ENCODE measurements at places on chromosomes 16 and 17. TPM values are rescaled to one million over a fixed set of nuclear protein-coding genes. Genes with fewer than 3 reads are reported as not detected.
A peak's percentile ranks its signal among the peaks of the same experiment; 100 is the strongest.

GRCh38 chr16:56974549-56975300 lies 13.0 kb downstream of the CETP start:
- no peaks in the 10 kb centered on the region for H3K36me3 ChIP-seq
- H3K27ac ChIP-seq, result no peak overlapping the region
- DNase-seq, result no peak
- H3K4me3 ChIP-seq, result no peak overlapping the region

WFDC1 gene
- 0.76 TPM for total RNA-seq

GRCh38 chr16:1919327-1919998 lies 1.2 kb upstream of the HS3ST6 start:
- no peak overlapping the region for H3K4me3 ChIP-seq
- no peaks in the 10 kb centered on the region for H3K36me3 ChIP-seq
- no peak overlapping the region for H3K27ac ChIP-seq
- peaks cover 69% of the 10 kb centered on the region for H3K27me3 ChIP-seq

MYL4 gene
- not detected for total RNA-seq

GRCh38 chr17:19726631-19727376 lies 10.4 kb upstream of the SLC47A2 start:
- H3K36me3 ChIP-seq, result no peaks in the 10 kb centered on the region
- H3K27ac ChIP-seq, result peak overlapping the region; percentile 77
- no peaks in the 10 kb centered on the region for H3K27me3 ChIP-seq
- peak; percentile 57 for DNase-seq

GRCh38 chr16:76532188-76532973 lies 255.2 kb downstream of the CNTNAP4 start:
- H3K4me3 ChIP-seq, result no peak overlapping the region
- H3K36me3 ChIP-seq, result no peaks in the 10 kb centered on the region
- no peaks in the 10 kb centered on the region for H3K27me3 ChIP-seq
- H3K27ac ChIP-seq, result no peak overlapping the region
- no peak for DNase-seq

- DNase-seq, result peak; percentile 64
- H3K4me1 ChIP-seq, result peaks cover 19% of the 10 kb centered on the region
- no peaks in the 10 kb centered on the region for H3K36me3 ChIP-seq
- H3K27ac ChIP-seq, result peak overlapping the region; percentile 27
- H3K4me3 ChIP-seq, result no peak overlapping the region
Measured at GRCh38 chr17:40526668-40527067, 25.2 kb upstream of the TNS4 start.

DNA sequence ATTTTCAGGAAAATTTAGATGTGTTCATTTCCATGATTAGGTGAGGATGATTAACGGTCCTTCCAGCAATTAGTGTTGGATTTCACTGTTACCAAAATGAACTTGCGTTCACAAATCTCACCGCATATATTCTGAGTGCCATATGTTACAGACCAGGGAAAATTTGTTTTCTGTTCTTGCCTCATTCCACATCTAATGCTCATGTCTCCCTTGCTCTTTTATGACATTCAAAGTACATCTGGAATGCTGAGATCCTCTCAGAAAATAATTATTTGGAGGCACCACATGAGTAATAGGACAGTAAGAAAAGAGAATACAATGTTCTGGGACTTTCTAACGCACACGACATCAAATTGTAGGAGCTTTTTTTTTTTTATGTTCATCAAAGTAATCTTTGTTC lies 406.5 kb downstream of the SHISA9 start:
- no peak overlapping the region for H3K4me3 ChIP-seq
- no peaks in the 10 kb centered on the region for H3K27me3 ChIP-seq
- DNase-seq, result no peak
- H3K27ac ChIP-seq, result no peak overlapping the region
- no peaks in the 10 kb centered on the region for H3K36me3 ChIP-seq

BRICD5 gene
- 2.9 TPM for total RNA-seq

DNA sequence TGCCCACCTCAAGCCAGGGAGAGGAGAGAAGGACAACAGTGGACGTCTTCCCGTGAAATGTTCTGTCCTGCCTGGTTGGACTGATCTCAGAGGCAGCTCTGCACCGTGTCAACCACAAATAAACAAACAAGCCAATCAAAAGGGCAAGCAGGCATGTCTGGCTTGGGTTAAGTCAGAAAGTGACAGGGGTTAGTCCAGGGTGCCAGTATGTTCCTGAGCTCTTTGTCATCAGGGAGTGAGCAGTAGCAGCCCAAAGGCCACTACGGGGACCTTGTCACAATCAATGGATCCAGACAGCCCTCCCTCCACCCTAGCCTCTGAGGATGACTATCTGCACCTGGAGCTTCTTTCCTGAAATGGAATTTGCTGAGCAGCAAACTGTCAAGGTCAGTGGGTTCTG lies 35.0 kb downstream of the CNGB1 start:
- no peaks in the 10 kb centered on the region for H3K36me3 ChIP-seq
- H3K4me3 ChIP-seq, result no peak overlapping the region
- DNase-seq, result no peak
- H3K27ac ChIP-seq, result no peak overlapping the region
- no peaks in the 10 kb centered on the region for H3K27me3 ChIP-seq

CA4 gene
- total RNA-seq, result not detected

TMIGD1 gene
- total RNA-seq, result not detected

CHST4 gene
- not detected for total RNA-seq

DNA sequence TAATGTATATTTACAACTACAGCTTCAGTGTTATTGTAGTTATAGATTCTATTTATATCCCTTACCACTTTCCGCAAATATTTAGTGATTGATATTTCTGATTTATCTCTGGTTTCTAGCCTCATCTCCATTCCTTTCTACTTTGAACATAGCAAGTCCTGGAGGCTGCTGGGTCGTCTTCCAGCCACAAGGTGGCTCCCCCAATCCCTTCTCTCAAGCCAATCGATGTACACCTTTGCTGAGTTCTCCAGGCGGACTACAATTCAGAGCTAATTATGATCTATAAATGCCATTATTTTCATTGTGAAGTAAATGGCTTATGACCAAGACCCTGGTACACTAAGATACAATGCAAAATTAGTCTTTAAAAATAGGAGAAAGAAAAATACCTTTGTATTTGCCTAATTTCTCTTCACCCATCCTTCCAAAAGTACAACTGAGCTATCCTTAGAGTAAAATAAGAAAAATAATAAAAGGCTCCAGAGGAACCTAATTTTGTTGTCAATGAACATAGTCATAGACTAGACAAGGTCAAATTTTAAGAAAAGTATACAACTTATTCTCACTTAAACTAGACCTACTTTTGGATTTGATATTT lies 122.1 kb downstream of the SKAP1 start:
- no peaks in the 10 kb centered on the region for H3K36me3 ChIP-seq
- H3K27ac ChIP-seq, result no peak overlapping the region
- no peak overlapping the region for H3K4me3 ChIP-seq
- peaks cover 94% of the 10 kb centered on the region for H3K27me3 ChIP-seq
- H3K4me1 ChIP-seq, result no peaks in the 10 kb centered on the region

GRCh38 chr16:66494916-66495315 lies 55.0 kb downstream of the TK2 start:
- H3K4me3 ChIP-seq, result no peak overlapping the region
- no peak for DNase-seq
- no peaks in the 10 kb centered on the region for H3K4me1 ChIP-seq
- H3K27me3 ChIP-seq, result no peaks in the 10 kb centered on the region
- H3K36me3 ChIP-seq, result no peaks in the 10 kb centered on the region
- no peak overlapping the region for H3K27ac ChIP-seq

- no peak overlapping the region for H3K4me3 ChIP-seq
- H3K27ac ChIP-seq, result peak overlapping the region; percentile 94
- peaks cover 52% of the 10 kb centered on the region for H3K4me1 ChIP-seq
- peak; percentile 49 for DNase-seq
Measured at GRCh38 chr16:53089434-53090285, 34.9 kb downstream of the CHD9 start.

DNA sequence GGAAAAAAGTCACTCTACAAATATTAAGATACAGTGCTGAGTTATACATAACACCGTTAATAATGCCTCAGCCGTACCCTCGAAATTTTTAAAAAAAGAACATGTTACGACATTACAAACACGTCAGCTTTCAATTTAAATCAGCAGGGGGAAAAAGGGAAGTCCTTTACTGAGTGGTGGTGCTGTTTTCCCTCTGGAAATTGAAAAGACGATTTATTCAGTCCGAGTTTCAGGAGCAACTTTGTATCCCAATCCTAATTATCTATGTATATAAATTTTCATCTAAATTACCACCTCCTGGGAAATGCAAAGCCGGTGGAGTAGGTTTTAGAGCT lies 1.3 kb downstream of the NETO2 start:
- H3K27ac ChIP-seq, result no peak overlapping the region
- H3K4me3 ChIP-seq, result peak overlapping the region; percentile 77
- H3K27me3 ChIP-seq, result no peaks in the 10 kb centered on the region
- H3K4me1 ChIP-seq, result no peaks in the 10 kb centered on the region
- peak; percentile 55 for DNase-seq

DNA sequence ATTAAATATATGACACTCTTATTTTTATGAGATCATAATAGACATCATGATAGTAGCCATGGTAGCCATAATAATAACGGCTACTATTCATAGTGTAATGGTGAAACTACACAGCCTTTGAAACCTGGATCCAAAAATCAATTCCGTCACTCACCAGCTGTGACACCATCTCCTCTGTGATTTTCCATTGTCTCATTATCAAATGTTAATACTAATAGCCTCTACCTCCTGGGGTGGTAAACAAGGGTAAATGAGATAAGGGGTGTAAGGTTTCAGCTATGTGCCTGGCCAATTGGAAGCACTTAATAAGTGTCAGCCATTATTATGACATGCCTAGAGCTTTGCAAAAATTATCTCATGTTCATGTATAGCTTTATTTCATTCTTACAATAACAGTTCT lies 88.6 kb downstream of the CACNG3 start:
- H3K27ac ChIP-seq, result no peak overlapping the region
- no peak for DNase-seq
- H3K4me1 ChIP-seq, result no peaks in the 10 kb centered on the region
- no peaks in the 10 kb centered on the region for H3K27me3 ChIP-seq

RASL10B gene
- 0.76 TPM for total RNA-seq

DNA sequence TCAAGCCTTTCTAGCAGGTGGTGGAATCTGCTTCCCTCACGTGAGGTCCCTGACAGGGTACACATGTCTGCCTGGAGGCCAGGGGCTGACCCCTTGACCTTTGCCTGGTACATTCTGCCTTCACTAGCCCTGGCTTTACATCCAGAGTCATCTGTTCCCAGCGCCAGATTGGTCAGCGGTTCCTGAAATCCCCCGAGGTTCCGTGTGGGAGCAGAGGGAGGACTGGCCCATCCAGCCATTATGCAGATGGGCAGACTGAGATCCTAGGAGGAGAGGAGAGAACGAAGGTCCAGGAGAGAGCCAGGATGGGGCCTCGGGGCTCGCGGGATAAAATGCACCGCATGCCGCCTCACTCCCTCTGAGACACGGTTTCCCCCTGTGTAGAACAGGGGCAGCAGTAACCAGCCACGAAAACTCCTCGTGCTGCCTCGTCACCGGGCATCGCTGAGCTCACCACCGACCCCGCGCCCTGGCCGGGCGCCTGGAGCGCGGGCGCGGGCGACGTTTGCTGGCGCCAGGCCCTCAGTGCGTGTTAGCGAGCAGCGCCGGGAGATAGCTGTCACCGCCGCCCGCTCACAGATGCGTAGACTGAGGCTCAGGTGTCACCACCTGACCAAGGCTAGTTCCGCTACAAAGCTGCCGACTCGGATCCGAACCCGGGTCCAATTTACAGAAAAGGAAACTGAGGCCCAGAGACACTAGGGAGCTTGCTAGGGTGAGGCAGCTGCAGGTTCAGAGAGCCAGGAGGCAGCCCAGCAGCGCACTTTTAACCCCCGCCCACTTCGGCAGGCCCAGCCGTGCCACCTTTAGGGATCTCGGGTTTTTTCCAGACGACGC lies 811 bp upstream of the MAP2K3 start:
- no peaks in the 10 kb centered on the region for H3K36me3 ChIP-seq
- peak overlapping the region; percentile 87 for H3K27ac ChIP-seq
- H3K4me1 ChIP-seq, result peaks cover 32% of the 10 kb centered on the region
- H3K4me3 ChIP-seq, result peak overlapping the region; percentile 88
- no peaks in the 10 kb centered on the region for H3K27me3 ChIP-seq

HOXB4 gene
- total RNA-seq, result 2.2 TPM

TMED6 gene
- not detected for total RNA-seq

DNA sequence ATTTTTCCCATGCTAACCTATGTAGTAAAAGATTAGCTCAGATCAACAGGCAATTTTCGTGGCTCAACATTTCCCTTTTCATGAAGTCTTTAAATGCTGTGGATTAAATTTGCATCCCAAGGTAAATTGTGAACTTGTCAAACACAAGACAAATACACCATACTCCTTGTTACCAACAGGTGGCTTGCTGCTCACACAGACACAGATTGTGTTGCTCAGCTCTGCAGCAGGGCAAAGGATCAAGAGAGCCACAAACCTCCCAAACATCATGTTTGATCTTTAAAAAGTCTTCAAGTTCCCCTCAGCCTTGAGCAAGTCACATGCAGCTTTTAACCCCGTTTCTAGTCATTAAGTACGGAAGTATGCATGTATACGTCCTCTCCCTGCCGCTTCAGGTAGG lies 119.6 kb upstream of the CNTNAP4 start:
- H3K27me3 ChIP-seq, result no peaks in the 10 kb centered on the region
- H3K4me3 ChIP-seq, result no peak overlapping the region
- no peak overlapping the region for H3K27ac ChIP-seq
- no peaks in the 10 kb centered on the region for H3K36me3 ChIP-seq

TAX1BP3 gene
- total RNA-seq, result 418 TPM

GRCh38 chr17:18141210-18141803 lies 32.8 kb downstream of the MYO15A start:
- no peaks in the 10 kb centered on the region for H3K27me3 ChIP-seq
- H3K27ac ChIP-seq, result no peak overlapping the region
- H3K4me1 ChIP-seq, result no peaks in the 10 kb centered on the region

SCPEP1 gene
- 36.0 TPM for total RNA-seq

GRCh38 chr17:69048634-69049033 lies 12.1 kb downstream of the ABCA9 start:
- peaks cover 28% of the 10 kb centered on the region for H3K4me1 ChIP-seq
- no peaks in the 10 kb centered on the region for H3K36me3 ChIP-seq
- DNase-seq, result no peak
- H3K4me3 ChIP-seq, result no peak overlapping the region

GRCh38 chr17:28705728-28706334 lies 5.9 kb downstream of the PROCA1 start:
- no peaks in the 10 kb centered on the region for H3K36me3 ChIP-seq
- DNase-seq, result no peak
- no peaks in the 10 kb centered on the region for H3K4me1 ChIP-seq
- no peak overlapping the region for H3K4me3 ChIP-seq
- no peaks in the 10 kb centered on the region for H3K27me3 ChIP-seq
